ENCODE measurements at places on chromosomes 1 and 21. TPM values are rescaled to one million over a fixed set of nuclear protein-coding genes. Genes with fewer than 3 reads are reported as not detected.

- no peak for DNase-seq
Measured at GRCh38 chr1:51313961-51314777, 16.2 kb downstream of the TTC39A start.

DNA sequence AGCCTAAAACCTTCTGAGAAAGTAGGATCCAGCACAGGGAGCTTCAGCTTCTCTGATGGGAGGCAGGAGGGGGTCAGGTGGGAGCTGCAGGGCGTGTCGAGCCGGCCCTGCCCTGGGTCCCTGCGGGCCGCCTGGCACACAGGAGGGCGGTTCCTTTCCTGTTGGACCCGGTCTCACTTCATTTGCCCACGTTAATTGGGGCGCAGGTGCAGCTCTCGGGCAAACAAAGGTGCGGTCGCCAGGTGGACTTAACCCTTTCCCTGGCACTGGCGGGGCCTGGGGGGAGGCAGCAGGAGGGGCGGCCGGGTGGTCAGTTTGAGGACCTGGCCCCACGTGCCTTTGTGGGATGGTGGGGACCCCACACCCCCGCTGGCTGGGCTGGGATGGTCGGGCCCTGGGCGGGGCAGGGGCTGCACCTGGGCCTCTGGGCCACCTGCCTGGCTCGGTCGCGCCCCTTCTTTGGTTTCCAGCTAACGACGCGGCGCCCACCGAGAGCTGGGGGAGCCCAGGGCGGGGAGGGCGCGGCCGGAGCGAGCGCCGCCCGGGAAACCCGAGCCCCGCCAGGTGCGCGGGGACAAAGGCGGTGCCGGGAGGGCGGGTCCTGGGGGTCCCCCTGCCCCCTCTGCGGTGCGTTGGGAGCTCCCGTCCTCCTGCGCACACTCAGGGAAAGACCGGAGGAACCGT, 20.8 kb upstream of the C1orf159 start:
- DNase-seq, result no peak

- no peak for DNase-seq
Measured at GRCh38 chr1:173175514-173176145, 31.5 kb downstream of the TNFSF4 start.

DNA sequence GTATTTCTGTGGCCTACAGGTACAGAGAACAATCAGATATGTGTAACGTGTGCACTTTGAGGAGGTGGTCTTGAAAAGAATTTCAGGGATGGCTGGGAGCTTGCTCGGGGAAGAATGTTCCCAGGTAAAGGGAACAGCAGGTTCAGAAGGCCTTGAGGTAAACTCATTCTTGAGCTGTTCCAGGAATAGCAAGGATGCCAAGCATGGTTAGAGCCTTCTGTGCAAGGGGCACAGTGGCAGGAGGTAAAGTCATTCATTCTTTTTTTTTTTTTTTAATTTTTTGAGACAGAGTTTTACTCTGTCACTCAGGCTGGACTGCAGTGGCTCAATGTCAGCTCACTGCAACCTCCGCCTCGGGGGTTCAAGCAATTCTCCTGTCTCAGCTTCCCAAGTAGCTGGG, 10.0 kb downstream of the UBE4B start:
- DNase-seq, result no peak

DNA sequence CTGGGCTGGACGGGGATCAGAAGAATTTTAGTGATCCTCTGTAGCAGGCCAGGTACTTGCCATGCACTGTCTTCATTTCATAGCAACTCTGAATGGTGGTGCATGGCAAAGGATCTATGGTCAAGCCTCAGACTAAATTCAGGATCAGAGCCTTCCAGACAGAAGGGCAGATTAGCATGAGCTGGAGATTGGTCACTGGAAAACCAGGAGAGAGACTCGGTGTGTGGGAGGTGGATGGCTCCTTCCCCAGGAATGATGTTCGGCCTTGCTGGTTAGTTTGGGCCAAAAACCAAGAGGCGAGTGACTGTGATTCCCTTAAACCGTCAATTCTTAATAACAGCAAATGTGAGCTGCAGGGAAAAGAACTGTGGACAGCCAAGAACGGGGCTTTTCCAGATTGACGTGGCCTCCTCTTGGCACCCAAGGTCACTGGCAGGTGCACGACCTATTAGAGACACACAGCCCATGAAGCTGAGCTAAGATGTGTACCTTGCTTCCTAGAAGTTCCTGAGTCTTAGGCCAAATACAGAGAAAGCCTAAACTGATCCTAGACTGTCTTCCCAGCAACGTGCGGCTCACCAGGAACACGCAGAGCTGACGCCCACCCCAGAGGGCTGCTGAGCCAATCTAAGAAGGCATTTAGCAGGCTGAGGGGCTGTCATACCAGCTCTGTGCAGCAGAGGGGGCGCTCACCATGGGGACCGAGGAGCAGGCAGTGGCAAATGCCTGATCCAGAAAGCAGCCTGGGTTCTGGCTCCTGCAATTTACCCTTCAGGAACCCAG, 18.5 kb downstream of the ALDH4A1 start:
- peak; percentile 42 for DNase-seq

GRCh38 chr21:45418301-45419071, 13.5 kb downstream of the COL18A1 start:
- DNase-seq, result no peak

DNA sequence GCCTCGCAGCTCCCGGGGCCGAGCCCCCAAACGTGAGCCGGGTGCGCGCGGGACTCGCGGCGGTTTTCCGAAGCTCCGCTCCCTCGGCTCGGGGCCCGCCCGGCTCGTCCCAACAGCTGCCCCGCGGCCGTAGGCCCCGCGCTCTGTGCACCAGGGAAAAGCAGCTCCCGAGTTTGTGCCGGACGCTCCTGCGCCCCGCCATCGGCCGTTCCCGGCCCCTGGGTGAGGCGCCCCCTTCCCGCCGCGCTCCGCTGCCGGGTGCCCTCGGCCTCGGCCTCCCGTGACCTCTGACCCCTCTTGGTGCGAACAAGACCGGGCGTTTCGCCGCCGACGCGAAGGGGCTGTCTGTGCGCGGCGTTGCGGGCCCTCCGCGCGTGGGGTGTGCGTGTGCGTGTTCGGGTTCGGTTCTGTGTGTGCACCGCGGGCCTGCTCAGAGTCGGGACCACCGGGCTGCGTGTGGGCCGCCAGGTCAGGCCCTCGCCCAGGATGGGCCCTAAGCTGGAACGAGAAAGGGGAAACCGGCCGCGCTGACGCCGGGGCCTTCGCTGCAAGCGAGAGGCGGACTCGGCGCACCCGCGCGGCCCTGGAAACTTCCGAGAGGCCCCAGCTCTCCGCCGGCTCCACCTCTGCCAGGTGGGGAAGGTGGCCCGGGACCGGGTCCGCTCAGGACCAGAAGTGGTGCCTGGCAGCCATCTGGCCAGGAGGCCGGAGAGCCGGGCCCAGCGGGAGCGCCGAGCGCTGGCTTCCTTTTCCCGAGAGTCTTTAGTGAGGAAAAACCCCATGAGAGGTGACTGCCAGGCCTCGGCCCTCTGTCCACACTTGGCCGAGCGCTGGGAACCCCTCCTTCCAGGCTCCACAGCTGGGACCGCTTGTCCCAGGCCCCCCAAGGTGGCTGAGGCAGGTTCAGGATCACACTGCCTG, 1.9 kb downstream of the PRDM16 start:
- DNase-seq, result no peak

GRCh38 chr1:69993810-69994209, 211.6 kb downstream of the LRRC40 start:
- DNase-seq, result no peak

- DNase-seq, result no peak
Measured at GRCh38 chr1:115980998-115981993, 5.0 kb downstream of the SLC22A15 start.

GRCh38 chr1:46472498-46473181, 17.0 kb upstream of the DMBX1 start:
- no peak for DNase-seq

GRCh38 chr1:189859385-189859977, 618.2 kb downstream of the BRINP3 start:
- DNase-seq, result no peak

DNA sequence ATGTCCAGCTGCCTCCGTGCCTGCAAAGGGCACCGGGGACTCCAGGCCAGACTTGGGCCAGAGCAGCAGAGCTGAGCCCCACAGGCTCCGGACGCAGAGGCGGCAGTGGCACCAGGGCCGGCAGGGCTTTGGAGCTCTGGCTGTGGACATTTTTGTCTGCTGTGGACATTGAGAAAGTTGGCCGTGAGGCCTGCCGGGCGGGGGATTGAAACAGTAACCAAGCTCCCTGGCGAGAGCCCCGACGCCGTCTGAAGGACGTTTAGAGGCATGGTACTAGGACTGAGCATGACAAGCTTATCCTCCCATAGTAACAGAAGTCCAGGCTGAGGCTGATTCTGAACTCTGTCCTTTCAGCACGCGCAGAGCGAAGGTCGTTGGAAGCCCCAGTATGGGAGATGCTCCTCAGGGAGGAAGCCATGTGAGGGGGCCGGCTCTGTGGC, 323.8 kb downstream of the AMY1C start:
- DNase-seq, result no peak

DNA sequence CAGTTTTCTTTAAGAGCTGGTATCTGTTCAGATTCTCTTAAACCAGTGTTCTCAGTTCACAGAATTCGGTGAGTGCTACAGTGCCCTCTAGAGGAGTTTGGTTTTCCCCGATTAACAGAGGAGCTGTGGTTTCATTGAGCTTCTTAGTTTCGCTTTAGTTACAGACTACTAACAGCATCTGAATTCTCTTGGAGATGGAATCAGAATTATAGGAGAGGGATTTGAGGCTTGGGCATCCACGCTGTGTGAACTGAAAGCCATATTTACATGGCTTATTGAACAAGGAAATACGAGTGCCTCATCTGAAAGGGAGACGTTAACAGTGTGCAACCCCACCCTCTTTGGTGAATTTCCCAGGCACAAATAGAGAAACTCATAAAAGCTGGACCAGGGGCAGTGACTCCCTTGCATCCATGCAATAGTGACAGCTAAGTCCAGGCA, 202.0 kb downstream of the USH2A start:
- no peak for DNase-seq

DNA sequence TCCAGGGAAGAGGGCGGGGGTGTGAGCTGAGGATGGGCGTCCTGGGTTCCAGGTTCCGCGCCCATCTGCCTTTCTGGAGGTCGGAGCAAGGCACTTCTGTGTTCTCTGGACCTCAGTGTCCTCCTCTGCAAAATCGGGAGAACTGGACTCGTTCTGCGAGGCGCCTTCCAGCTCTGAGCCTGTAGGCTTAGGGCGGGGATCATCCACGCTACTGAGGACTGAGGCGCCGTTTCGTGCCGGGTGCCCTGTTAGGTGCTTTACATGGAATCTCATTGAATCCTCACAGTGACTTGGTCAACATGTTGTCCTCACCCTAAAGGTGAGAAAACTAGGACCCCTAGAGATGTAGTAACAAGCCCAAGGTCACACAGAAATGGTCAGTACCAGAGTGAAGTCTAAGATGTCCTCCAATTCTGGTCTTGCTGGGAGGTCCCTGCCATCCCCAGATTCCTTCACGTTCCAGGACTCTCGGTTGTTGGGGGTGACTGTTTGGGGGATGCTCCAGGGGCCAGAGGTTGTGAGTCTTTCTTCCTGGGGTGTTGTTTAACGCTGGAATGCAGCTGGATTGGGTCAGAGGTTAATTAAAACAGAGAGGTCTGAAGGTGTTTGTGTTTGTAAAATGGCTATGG, 677 bp downstream of the PRKAA2 start:
- DNase-seq, result no peak

DNA sequence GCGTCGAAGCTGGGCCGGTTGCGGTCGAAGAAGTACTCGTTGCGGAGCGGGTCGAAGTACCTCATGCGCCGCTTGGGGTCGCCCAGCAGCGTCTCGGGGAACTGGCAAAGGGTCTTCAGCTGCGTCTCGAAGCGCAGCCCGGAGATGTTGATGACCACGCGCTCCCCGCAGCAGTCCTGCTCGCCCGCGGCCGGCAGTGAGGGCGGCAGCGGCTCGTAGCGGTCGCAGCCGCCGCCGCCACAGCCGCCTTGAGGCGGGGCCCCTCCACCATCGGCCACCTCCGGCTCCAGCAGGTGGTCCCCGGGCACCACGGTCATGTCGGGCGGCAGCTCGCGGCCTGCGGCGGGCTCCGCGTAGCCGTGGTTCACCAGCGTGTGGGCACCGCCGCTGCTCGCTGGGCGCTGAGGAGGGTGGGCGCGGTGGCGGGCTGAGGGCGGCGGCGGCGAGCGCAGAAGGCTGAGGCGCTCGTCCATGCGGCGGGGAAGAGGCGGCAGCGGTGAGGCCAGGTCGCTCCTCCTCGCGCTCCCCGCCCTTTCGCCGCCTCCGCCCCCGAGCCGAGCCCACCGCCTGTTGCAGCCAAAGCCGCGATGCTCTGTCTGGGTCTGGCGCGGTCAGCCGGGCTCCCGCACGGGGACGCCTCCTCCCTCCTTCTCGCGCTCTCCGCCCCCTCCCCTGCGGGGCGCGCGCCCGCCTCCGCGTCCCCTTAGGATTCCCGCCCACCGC, at the start of gene KCNA3:
TSS of gene KCNA3 (minus strand) at position 604 of the 723 bp plus-strand sequence. CDS start at position 473, 131 bp downstream.
- DNase-seq, result peak; percentile 74

- DNase-seq, result no peak
Measured at GRCh38 chr21:31156169-31156568, 117.9 kb upstream of the KRTAP19-8 start.

DNA sequence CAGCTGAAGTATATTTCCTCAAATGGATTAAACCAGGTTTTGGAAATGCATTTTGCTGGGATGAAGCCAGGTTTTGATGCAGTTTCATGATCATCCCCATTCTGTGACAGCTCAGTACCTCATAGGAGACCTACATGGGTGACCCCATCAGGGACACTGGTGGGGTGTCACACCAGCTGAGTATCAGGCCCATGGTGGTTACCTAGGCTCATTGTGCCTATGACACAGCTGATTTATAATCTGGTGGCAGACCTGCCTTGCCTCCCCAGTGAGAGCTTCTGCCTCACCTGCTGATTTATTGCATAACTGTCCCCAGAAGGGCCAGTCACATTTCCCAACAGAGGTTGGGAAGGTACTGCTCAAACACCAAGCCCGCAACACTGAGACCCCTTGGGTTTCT, 3.8 kb downstream of the NCF2 start:
- no peak for DNase-seq

DNA sequence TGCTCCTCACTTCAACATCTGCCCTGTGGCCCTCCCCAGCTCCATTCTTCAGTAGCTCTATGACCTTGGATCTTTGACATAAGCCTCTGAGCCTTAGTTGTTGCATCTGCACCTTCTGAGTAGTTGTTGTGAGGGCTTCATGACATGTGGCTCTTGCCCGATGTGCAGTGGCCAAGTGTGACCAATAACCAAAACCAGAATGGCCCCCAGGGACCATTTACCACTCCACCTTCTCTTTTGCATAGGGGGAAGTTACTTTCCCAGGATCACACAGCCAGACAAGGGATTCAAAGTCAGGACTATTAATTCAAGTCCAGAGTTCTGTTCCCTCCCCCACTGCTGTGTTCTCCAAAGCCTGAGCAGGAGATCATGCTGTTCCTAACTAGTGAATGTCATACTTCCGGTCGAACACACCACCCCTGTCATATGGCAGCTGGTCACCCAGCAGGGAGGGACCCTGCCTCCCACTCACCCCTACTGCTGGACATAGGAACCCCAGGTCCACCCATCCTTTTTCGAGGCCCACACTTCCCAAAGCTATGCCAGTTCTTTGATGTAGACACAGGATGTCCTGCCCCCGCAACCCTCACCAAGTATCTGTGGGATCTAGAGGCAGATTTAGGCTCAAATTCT, 4.0 kb downstream of the FGR start:
- DNase-seq, result no peak

GRCh38 chr1:192889082-192889481, 80.2 kb downstream of the RGS2 start:
- DNase-seq, result no peak

GRCh38 chr1:151006327-151007052, at the start of gene MINDY1:
Gene MINDY1 (minus strand): TSS chr1:151006902. CDS start chr1:151002617, 4,285 bp downstream.
- peak; percentile 36 for DNase-seq

TSSK3 gene
- 7.2 TPM for total RNA-seq

NHLH1 gene
- total RNA-seq, result 0.27 TPM

CHRM3 gene
- total RNA-seq, result not detected

CELA3A gene
- total RNA-seq, result not detected

COL9A2 gene
- 13.8 TPM for total RNA-seq

RIPK4 gene
- 2.2 TPM for total RNA-seq
